CD4-positive, alpha-beta T cell (primary cell): ENCODE measurements at places on chromosomes 6 and 20.

- peaks cover 8% of the 10 kb centered on the region for H3K4me1 ChIP-seq
- no peak for DNase-seq
- H3K36me3 ChIP-seq = no peaks in the 10 kb centered on the region
- no peak overlapping the region for H3K4me3 ChIP-seq
- no peak overlapping the region for H3K27ac ChIP-seq
These were observed 25.3 kb downstream of the DUSP22 start for GRCh38 chr6:317448-318144.

DNA sequence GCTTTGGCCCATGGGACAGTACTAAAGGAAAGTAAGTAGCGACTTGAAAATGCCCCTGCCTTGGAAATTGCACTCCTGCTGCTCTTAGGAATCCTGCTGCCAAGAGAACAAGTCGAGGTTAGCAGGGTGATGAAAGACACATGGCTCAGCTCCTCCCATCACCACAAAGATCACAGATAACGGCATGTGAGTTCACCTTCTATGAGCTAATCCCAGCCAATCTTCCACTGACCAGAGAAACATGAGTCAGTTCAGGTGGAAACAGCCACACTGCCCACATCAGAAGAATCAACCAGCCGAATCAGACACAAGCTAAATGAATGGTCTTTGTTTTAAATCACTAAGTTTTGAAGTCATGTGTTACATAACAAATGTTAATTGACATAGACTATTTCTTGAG, 106.3 kb downstream of the PRKN start:
- H3K4me1 ChIP-seq = no peaks in the 10 kb centered on the region
- DNase-seq = no peak
- H3K4me3 ChIP-seq = no peak overlapping the region
- H3K36me3 ChIP-seq = no peaks in the 10 kb centered on the region
- H3K27ac ChIP-seq = no peak overlapping the region
- no peaks in the 10 kb centered on the region for H3K27me3 ChIP-seq

DNA sequence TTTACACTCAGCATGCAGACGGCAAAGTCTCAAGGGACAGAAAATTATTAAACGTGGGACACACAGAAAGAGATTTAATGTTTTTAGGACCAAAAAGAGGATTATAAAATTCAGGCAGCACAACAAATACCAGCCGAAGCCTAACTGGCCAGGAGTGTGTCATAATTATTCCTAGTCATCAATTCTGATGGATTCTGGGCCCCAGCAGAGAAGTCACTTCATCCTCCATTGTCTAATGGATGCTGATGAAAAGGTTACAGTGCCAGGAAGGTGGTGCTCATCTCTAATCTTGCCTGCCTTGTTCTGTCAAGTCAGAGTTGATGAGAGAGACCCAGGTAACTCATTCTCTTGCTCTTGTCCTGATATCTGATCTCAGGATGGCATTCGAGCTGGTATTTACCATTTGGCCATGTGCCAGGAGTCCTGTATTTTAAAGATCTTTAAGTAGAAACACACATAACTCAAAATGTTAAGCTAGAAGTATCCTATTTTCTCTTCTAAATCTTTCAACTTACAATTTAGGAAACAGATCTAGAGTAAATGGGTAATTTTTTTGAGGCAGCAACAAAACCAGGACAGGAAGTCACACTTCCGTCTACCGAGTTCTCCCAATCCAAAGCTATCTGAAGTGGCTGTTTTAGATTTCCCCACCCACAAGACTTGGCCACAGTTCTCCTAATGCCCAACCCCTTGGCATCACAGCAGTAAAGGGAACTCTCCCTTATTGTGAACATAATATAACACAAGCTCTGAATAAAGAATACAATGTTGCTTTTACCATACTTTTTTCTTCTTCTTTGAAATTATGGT, 50.0 kb downstream of the ADAT2 start:
- DNase-seq = no peak
- H3K4me1 ChIP-seq = peaks cover 31% of the 10 kb centered on the region
- H3K27me3 ChIP-seq = no peaks in the 10 kb centered on the region
- no peak overlapping the region for H3K4me3 ChIP-seq
- no peaks in the 10 kb centered on the region for H3K36me3 ChIP-seq

- peaks cover 10% of the 10 kb centered on the region for H3K36me3 ChIP-seq
- no peak overlapping the region for H3K4me3 ChIP-seq
- H3K27ac ChIP-seq = no peak overlapping the region
- H3K4me1 ChIP-seq = peaks cover 36% of the 10 kb centered on the region
- DNase-seq = no peak
- H3K27me3 ChIP-seq = no peaks in the 10 kb centered on the region
These were observed 2.4 kb downstream of the GMEB2 start for GRCh38 chr20:63624486-63624885.
